ENCODE measurements at places on chromosomes 3 and 15.

GRCh38 chr3:126083511-126083912 lies 412 bp downstream of the SLC41A3 start:
- DNase-seq: no peak

- no peak for DNase-seq
Observed at GRCh38 chr3:101998256-101998926, 149.1 kb downstream of the NFKBIZ start.

GRCh38 chr3:58272891-58273290 lies 33.2 kb upstream of the RPP14 start:
- no peak for DNase-seq

DNA sequence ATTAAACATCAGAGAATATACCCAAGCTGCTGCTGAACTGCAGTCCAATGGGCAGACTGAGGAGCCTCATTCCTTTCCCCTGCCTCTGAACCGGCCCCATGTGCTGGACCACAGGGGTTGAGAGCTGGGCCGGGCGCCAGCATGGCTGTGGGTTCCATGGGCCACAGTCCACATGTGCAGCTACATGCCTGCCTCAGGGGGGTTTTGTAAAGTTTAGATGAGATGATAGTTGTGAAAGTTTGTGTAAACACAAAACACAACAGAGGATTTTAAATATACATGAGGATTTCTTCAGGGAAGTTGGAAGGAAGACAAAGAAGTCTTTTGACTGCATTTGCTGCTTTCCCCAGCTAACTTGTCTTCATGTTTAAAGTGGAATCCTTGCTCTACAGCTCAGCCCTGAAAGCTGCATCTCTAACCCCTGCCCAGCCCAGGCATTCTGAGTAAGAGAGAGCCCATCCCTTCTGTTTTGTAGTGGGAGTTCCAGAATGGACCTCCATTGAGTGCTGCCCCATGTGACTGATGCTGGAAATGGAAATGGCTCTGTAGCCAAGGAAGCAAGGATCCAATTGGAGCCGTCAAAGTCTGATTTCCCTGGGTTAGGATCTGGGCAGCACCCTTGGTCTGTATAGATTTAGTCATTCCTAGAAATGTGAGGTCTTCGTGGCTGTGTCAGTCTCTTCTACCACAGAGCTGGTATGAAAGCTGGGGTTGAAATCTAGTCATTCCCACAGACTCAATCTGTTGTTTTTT lies 17.5 kb downstream of the SLC12A8 start:
- no peak for DNase-seq

DNA sequence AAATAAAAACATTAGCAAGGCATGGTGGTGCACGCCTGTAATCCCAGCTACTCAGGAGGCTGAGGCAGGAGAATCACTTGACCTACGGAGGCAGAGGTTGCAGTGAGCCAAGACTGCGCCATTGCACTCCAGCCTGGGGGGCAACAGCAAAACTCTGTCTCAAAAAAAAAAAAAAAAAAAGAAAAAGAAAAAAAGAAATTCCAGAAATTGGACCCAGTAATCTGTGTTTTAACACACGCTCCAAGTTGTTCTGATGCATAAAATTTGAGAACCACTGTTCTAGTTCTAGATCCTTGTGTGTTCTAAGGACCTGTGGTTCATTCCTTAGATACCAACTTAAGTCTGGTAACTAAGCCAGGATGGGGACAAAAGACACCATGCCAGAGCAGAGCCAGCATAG lies 2.6 kb downstream of the PARP6 start:
- DNase-seq: no peak

DNA sequence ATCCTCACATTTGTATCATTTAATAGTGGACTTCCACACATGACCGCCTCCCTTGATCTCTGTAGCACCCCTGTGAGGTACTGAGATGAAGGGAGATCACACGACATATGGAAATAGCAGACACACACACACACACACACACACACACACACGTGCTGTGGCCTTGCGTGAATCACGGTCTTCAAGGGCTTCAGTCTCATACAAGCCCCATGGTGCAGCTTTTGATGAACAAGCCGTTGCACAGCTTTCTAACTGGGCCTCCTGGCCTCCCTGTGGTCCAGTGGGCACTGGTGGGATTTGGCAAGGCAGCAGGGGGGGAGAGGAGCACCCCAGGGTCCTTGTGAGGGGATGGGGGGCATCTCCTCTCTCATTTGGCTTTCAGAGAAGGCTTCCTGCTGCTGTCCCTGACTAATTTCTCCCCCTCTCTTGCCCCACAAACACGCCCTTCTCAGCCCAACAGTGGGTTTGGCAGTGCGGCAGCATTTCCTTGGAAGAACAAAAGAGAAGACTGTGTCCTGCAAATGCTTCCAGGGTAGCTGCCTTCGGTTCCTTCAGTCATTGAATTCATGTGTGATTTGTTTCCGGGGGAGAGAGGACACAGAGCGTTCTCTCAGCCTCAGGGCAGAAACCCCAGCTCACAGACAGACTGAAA lies 98.7 kb downstream of the SMAD6 start:
- DNase-seq: no peak

DNA sequence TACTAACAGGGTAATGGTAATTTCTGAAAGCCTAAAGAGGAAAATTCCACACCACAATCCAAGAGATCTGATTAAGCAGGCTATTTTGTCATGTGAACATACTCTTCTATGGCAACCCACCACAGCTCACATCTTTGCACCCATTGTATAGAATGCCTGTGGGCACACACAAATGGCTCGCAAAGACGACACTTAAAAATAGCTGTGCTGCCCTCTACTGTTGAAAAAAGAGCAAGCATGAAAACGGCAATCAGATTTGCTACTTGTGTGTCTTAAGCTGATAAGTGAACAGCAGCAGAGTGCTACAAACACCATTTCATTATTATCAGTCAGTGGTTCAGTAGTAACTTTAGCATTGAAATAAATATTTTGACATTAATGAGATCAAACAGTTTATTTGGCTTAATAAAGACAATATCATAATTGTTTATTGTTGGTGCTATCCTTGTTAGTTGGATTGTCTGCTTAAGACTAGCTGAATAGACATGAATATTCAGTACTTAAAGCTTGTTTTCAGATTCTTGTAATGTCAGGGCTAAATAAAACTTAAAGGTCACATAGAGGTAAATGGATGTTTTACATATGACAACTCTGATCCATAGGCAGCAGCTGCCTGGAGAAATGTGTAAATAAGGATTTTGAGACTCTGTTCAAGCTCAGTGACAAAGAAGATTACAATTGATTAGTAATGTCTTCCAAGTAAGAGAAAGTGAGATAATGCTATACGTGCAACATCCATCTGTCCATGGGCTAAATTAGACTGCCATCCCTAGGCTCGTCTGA lies 199.1 kb downstream of the LRRN1 start:
- no peak for DNase-seq

DNA sequence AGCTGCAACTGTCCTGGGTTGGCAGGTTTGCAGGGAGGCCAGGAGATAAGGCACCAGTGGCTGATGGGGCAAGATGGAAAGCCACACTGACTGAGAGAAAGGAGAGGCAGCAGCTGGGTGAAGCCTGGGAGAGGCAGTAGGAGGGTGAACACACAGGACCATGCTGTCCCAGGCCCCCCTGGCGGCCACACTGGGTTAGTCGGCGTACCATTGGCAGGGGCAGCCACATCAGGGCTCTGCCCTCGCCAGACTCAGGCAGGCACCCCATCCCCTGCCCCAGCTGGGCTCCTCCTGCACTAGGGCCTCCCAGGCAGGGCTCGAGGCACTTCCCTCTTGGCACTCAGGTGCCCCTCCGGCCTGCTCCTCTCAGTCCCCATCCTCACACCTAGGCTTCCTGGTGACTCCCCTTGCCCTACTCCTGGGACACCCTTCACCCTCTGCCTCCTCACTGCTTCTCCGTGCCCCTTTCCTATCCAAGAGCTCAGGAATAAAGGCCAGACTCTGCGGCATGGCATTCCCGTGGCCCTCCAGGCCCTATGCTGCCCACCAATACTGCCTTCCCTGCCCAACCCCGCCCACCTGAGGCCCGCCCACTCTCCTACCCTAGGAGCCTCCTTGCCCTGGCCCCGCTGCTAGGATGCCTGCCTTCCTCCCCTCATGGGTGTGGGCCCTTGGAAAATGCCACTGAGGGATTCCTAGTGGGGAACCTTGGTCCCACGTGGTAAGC lies 28.7 kb upstream of the DUSP7 start:
- DNase-seq: no peak

DNA sequence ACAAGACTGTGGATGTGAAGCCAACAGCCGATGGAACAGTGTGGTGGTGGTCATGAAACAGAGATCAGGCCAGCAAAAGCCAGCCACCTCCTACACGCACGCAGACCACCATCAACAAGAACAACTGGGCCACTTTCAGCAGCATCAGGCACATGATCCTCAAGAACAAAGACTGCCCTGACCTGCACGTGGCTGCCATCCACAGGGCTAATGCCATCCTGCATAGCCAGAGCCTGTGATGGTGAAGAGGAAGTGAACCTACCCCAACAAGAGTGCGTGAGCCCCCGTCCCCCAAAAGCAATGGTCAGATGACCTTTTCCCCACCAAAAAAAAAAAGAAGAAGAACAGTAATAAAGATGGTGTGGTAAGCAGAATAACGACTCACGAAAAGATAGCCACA lies 62.6 kb downstream of the AQP9 start:
- no peak for DNase-seq

DNA sequence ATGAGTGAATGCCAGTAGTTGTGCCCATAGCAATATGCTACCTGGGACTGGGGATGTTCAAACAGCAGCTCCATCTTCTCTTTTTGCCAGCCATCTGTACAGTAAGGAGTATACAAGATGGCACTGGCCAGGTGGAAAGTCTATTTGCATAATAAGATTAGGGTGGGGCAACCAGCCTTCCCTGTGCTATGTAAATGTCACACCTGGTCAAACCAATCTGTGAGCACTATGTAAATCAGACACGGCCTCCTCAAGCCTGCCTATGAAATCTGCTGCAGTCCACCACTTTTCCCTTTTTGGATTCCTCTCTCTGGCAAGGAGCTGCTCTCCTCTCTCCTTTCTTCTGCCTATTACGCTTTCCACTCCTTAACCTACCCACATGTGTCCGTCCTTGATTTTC lies 53.0 kb downstream of the C3orf80 start:
- DNase-seq: no peak

- no peak for DNase-seq
Observed at GRCh38 chr15:66102563-66103292, 150.8 kb downstream of the MEGF11 start.

DNA sequence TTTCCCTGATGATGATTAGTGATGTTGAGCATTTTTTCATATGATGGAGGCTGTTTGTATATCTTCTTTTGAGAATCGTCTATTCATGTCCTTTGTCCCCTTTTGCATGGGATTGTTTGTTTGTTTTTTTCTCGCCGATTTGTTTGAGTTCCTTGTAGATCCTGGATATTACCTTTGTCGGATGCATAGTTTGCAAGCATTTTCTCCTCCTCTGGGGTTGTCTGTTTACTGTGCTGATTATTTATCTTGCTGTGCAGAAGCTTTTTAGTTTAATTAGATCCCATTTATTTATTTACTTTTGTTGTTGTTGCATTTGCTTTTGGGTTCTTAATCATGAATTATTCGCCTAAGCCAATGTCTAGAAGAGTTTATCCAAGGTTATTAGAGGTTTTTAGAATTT lies 232.8 kb downstream of the XXYLT1 start:
- no peak for DNase-seq

DNA sequence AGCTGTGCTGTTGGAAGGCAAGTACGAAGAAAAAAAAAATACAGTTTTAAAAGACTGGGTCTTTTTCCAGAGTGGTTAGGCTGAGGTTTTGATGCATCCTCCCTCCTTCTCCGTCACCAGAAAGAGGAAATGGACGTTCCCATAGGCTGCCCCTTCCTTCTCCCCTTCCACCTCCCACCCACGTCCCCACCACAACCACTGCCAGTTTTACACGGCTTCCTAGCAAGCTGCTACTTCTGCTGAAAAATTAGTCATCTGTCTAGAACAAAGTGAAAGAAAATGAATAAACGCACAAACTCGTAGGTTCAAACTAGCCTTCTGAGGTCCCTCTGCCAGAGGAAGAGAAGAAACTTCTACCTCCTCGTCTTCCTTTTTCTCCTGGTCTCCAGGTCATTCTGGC lies 71.6 kb upstream of the RPL35A start:
- no peak for DNase-seq

DNA sequence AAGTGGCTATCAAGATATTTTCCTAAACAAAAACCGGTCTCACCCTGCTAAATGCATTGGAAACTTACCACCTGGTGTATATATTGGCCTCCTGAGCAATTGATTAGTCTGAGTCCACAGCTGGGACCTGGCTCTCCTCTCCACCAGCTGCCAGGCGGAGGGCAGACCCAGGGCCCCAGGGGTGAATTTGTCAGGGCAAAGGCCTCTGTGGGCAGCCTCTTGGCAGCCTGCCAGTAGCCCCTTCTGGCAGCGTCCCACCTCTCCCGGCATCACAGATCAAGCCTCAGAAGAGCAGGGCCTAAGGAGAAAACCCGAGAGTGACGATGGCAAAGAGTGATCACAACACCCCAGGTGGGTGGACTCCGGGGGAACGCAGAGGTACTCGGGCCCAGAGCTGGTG lies 43.0 kb upstream of the IDH2 start:
- no peak for DNase-seq

DNA sequence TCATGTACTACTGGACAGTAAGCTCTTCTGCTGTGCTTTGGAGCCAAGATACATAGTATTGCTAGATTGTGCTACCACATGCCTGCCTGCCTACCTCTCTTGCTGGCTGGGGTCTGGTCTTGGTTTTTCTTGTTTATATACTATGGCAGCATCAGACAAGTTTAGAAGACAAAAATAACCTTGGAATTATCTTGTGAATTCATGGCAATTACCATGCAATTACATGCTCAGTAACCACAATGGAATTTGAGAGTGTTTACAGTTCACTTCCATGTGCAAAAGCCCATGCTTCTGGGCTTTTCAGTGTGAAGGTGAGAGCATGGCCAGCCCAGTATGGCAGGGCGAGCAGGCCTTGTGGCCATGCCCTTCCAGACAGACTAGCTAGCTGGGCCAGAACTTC lies 48.0 kb upstream of the C15orf61 start:
- no peak for DNase-seq

- DNase-seq: peak; percentile 42
Observed at GRCh38 chr3:134308350-134308891, 57.8 kb upstream of the RYK start.

DNA sequence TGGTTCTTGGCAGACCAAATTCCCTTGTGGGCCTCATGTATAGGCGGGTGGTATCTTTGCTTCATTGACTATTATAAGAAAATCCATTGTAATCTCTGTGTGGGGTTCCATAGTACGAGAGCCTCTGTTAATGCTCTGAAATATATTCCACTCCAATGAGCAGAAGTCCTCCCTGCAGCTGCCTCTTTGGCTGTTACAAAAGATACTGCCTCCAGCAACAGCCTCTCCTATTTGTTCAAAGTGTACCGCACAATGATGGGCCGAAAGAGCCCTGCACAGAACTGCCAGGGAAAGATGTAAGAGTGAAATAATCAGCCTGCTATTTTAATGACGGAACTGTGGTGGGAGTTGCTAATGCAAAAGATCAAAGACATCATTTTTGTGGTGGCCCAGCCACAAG lies 48.9 kb downstream of the GRK7 start:
- no peak for DNase-seq

- DNase-seq: no peak
Observed at GRCh38 chr15:36414670-36415069, 164.8 kb upstream of the CDIN1 start.
